ENCODE measurements at places on chromosomes 6 and 20.

DNA sequence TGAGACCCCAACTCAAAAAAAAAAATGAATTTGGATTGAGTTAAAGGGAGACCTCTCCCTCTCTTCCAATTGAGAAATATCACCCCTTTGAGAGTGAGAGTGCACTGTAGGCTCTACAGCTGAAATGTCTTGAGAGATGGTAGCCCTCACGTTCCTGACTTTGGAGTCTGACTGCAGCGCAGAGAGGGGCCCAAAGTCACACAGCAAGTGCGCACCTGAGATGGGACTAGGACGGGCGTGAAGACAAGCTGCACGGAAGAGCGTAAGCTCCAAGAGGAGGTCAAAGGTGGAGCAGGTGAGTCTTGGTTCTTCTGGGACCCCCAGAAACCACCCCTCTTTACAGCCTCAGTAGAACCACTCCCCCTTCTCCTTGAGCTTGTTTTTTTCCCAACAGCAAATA, 643 bp downstream of the SLA2 start:
- DNase-seq = no peak

- no peak for DNase-seq
Observed at GRCh38 chr20:37172836-37173235, 6.3 kb upstream of the RPN2 start.

DNA sequence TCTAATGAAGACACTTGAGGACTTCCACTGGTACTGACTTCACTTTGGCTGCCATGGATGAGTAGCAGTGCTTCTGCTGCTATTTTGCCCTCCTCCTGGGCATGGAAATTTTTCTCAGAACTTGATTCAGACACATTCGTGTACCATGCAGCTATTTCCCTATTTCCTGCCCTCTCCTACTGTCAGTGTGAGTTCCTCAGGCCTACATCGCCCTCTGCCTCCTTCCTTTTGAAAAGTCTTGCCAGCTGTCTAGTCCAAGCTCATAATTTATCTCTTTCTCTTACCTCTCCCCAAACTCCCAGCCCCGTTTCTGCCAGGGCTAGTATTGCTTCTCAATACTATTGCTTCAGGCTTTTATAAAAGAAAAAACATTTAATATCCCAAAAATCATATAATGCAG, 470.2 kb downstream of the ADGRB3 start:
- DNase-seq = no peak

DNA sequence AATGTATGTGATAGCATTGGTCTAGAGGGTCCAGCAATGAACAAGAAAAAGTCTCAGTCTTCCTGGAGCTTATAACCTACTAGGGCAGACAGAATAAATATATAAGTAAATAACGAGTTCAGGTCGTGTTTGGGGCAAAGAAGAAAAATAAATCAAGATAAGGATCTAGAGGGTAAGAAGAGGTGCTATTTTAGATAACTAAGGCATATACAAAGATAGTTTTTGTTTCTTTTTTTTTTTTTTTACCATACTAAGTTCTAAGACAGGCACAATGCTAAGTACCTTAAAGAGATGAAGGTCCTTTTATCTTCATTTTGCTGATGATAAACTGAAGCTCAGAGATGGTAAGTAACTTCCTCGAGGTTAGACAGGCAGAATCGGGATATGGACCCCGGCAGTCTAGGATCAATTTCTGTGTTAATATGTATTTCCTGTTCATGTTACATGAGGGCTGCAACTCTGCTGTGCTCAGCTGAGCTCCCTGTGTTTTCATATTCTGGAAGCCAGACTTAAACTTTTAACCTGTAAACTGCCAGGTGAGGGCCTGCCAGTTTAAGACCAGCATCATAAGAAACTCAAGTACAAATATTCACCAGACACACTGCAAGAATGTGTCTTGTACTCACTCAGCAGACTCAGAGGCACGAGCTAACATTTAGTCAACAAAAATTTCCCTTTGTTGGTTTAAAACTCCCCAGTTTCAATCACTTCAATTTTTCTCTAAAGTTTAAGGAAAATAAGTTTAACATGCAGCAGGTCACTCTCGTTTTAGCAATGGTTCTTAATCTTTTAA, 23.3 kb downstream of the SESN1 start:
- no peak for DNase-seq

DNA sequence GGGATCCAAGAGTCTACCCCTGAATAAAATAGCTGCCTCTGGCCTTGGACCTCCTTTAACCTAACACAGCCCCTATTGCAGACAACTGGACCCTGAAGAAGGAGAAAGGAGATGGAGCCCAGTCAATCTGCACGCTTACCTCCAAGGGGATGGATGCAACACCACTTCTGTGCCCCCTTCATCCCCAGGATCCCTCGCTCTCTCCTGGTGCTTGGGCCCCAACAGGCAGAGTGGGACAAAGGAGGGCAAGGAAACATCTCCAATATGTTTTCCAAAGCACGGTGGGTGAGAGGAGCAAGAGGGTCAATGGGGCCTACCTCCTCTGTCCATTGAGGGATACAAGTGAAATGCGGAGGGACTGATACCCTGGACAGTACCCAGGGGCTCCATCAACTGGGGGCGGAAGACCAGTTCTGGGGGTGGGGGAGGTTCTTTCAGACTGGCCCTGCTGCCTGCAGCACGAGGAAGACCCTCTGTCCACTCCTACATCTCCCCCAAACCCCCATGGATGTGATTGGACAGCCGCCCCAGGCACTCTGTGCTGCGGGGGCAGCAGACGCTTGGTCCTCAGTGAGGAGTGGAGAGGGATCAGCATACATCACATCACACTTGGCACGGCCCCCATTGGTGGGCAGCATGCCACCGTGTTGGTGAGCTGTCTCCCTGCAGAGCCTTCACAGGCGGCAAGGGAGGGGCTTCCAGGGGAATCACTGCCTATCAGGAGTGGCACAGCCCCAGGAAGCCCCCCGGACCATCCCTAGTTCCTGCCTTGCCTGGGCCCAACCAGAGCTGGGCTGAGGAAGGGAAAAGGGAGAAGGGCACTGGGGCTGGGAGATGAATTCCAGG, 70.6 kb downstream of the MRPL14 start:
- DNase-seq = no peak

GRCh38 chr20:18754030-18754652, 59.4 kb upstream of the SCP2D1 start:
- no peak for DNase-seq

All from breast epithelium (tissue), 4 donors.